Activated CD4-positive, alpha-beta T cell treated with anti-CD3 and anti-CD28 coated beads, Interleukin-2, Interleukin-4, amounts not matched to agents 100 ng/mL and 50 ng/mL, durations not matched to agents 16 hours and 8 hours (primary cell): ENCODE measurements at places on chromosomes 2 and 18.

- no peak for DNase-seq
Measured at GRCh38 chr2:235027558-235028214, 75.9 kb downstream of the SH3BP4 start.

DNA sequence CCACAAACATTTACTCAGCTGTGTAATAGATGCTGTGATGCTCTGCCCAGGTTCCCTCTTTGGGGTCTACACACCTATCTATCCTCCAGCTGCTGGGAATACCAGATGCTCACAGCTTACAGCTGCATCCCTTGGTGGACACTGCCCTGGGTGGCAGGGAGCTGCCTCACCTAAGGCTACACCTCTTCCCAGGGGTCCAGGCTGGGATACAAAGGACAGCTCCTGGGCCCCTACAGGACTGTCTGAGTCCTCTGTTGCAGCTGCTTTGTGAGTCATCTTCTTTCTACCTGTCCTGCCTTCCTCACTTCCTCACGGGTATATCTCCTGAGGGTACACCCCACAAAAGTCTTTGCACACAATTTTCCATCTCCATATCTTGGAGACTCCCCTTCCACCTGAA, 27.6 kb downstream of the THNSL2 start:
- no peak for DNase-seq

DNA sequence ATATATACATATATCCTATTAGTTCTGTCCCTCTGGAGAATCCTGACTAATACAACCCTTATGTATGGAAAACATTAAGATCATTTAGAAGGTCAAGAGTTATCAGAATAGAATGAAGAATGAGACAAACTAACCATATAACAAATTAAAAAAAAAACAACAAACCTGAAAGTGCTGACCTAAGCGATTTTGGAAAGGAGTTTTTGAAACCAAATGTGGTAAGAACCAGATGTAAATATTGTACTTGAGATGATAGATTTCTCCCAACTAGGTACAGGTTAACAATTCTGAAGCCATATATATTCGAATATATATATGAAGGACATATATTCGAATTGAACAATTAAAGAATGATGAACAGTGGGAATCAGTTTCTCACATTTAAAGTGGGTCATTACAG, 917.8 kb upstream of the SLC39A10 start:
- DNase-seq: no peak

GRCh38 chr2:127695491-127696472, 5.5 kb upstream of the SFT2D3 start:
- DNase-seq: peak; percentile 48

GRCh38 chr18:9009703-9010488, 92.6 kb upstream of the NDUFV2 start:
- no peak for DNase-seq

DNA sequence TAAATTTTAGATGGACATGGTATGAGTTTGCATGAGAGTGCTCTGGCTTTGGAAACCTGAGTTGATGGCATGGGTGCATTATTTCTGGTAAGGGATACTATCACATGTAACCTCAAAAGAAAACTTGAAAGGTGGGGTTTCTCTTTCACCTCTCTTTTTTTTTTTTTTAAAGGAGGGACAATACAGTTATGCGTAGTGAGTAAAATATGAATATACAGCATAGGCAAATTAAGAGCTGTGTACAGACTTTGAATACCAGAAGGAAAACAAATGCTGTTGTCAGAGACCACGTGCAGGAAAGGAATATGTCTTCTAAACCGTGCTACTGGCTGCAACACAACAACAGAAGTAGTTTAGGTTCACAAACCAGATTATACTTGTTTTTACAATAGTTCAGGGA, 82.1 kb downstream of the MAP4K4 start:
- no peak for DNase-seq

GRCh38 chr2:20580690-20581437, 70.0 kb downstream of the HS1BP3 start:
- DNase-seq: no peak

- no peak for DNase-seq
Measured at GRCh38 chr2:4628998-4629501, 925.7 kb downstream of the DCDC2C start.

DNA sequence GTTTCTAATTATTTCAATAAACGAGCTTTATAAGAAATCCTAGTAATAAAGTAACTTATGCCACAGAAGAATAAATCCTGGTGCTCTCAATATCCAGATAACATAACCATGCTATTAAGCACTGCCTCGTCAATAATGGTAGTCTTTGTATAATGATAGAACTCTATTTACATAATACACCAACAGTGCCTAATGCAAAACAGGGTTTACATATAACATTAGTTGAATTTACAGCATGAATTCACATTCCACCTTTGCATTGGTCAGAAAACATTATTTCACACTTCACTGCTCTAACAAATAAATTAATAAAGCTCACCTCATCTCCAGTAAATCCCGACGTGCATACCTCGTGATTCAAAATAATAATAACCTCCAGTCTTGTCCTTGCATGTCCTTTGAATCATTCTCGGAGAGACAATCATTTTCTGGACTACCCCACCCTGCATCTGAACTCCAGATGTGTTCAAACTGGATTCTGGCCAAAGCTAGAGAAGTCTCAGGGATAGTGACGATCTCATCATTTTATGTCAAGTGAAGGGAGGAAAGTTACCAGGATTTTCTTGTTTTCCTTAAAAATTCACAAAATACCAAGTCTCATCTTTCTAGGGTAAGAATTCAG, 189.2 kb downstream of the NCKAP5 start:
- DNase-seq: no peak

DNA sequence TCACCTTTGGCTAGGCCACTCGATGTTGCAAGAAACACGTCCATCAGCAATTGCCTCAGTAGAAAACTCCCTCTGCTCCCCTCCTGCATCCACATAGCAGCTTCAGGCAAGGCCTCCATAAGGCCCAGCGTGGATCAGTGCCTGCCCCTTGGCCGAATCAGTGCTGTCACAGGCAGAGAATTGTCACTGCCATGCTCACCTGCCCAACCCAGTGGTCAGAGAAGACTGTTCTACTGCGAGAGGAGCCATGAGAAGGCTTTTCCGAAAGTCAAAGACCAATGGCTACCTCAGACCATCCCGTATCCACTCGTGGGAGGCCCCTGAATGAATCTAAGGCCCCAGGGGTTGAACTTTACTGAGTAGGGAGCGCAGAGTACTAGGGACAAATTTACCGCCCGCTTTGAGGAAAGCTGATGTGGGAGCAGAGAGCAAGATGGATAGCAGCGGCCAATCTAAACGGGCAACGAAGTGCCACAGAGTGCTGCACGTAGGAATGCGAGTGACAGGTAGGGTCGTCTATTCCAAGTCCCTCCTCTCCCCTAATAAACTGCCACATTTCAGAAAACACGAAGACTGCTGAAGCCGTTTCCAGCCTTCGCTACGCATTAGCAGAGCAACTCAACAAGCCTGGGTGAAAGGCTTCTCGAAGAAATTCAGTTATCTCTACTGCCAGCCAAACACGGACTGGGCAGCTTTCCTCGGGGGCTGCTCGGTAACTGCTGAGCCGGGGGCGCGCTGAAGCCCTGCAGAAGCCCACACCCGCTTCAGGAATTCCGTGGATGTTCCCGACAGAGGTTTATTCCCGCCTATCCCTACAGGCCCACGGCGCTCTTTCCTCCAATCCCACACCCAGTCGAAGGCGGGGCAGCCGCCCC, 968 bp upstream of the RALBP1 start:
- DNase-seq: no peak

- no peak for DNase-seq
Measured at GRCh38 chr2:194742706-194743105, 914.3 kb upstream of the SLC39A10 start.

DNA sequence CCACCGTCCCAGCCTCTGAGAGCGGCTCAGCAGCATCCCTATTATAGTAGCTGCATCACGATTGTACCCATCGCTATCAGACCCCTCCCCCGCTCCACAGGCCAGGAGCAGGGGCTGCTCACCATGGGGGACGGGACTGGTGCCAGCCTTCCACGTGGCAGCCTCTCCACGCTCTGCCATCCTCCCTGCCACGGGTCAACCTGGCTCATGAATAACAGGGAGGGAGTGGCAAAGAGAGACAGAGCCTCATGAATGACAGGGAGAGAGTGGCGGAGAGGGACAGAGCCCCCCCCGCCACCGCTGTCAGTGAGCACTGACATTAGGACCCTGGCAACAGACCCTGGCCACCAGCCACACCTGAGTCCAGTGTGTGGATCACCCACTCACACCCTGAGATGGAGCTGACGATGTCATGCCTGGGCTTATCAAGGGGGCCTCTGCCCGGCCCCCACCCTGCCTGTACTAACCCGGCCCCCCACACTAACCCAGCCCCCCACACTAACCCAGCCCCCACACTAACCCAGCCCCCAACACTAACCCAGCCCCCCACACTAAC, 16.9 kb downstream of the CROCC2 start:
- no peak for DNase-seq

DNA sequence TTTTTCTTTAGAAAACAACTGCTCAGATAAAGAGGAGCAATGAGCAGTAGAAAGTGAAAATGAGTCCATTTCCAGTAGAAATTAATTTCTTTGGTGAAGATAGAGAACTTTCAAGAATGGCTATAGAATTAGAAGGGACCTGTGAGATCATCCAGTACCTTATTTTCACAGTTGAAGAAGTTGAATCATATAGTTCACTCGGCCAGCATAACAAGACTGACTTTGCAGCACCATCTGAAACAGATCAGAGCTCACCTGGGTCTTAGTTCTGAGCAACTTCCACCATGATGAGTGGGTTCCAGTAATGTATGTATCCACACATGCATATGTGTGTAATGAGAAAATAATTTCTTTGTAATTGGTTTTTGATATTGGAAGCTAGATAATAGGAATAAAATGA, 58.6 kb downstream of the CERS6 start:
- no peak for DNase-seq

DNA sequence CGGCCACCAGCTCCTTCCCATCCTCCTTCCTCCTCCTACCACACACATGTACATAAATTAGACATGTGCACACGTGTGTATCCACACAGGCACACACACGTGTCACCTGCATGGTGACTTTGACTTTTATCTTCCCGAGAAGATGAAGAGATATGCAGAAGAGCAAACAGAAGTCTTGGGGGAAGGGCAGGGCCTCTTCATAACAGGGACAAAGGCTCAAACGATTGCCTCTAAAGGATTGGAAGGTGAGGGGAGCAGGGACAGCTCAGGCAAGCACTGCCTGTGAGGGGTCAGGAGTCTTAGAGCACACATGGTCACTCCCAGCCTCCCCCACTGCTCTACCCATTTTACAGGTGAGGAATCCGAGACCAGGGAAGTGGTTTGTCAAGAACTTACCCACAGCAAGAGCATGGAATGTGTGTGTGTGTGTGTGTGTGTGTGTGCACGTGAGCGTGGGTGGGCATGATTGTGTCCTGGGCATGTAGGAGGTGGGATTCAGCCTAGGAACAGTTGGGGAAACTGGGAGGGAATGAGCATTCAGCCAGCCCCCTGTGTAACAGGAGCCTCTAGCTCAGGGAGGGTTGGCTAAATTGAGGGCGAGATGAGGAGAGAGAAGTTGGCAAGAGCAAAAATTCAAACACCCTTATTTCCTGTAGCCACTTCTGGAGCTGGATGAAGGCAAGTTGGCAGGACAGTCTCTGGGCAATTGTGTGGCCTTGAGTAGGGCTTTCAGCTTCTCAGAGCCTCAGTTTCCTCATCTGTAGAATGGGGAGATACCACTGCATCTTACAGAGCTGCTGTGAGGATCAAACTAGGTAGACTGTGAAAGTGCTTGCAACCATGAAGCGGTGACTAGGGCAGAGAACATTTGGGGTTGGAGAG, 24.2 kb downstream of the CIB4 start:
- DNase-seq: no peak

DNA sequence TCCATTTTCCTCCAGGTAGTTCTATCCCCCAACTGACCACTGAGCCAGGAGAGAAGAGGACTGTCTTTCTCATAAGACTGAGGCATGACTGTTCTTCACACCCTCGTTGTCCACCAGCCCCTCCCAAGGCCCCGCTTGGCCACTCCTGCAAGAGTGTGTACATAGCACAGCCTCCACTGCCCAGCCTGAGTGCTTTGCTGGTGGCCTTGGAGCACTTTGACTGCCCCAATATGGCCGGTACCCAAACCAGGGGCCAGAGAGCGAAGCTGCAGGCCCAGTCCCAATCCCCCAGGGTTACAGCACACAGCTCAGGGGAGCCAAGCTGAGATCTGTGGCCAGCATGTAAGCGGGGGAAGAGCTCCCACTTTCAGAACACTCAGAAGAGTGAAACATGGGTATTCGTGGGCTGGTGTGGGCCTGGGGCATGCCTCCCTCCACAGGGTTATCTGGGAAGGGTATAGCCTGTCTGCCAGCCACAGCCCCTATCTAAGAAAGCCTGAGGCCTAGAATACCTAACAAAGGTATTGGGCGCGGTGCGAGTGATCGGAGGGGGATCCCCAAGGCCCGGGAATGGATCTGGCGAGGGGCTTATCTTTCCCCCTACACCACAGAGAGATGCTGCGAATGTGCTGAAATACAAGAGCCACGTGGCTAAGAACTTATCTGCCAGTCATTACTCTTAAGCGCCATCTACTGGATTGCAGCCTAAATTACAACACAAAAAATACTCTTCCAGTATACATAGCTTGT, 163.8 kb downstream of the WDPCP start:
- DNase-seq: peak; percentile 64

GRCh38 chr2:238408615-238409340, 17.9 kb upstream of the ASB1 start:
- no peak for DNase-seq
